Stimulated activated CD4-positive, alpha-beta T cell treated with anti-CD3 and anti-CD28 coated beads, Interleukin-1b, Interleukin-23, amount 100 ng/mL, for 24 hours (primary cell): ENCODE measurements at places on chromosomes 6 and 20.
A peak's percentile ranks its signal among the peaks of the same experiment; 100 is the strongest.

DNA sequence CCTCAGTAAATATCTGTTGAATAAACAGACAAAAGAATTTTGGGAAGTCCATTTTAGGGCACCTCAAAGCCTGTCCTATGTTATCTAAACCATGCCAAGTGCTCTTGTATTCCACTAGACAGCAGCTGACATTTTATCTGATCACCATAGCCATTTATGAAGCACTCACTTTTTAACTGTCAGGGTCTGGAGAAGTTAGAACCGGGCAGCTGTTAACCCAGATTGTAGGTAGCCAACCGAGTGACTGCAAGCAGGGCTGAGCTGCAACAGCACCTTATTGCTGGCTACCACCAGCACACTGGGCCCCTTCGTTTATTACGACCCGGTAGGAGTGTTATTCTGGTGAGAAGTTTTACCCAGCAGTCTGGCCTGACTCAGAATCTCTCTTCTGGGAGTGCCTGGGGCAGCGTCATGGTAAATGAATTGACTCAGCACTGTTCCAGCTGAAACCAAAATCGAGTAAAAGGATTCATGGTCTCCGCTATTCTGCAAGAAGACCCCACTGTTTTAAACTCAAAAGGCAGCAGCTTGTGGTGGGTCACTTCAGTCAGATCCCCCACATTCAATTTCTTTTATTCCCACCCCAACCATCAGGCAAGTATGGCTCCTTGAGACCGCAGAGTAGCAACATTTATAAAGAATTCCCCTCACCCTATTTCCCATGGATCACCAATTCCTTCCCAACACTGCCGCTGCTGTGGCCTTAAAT lies 1.7 kb downstream of the UBE2V1 start:
- no peak for DNase-seq

DNA sequence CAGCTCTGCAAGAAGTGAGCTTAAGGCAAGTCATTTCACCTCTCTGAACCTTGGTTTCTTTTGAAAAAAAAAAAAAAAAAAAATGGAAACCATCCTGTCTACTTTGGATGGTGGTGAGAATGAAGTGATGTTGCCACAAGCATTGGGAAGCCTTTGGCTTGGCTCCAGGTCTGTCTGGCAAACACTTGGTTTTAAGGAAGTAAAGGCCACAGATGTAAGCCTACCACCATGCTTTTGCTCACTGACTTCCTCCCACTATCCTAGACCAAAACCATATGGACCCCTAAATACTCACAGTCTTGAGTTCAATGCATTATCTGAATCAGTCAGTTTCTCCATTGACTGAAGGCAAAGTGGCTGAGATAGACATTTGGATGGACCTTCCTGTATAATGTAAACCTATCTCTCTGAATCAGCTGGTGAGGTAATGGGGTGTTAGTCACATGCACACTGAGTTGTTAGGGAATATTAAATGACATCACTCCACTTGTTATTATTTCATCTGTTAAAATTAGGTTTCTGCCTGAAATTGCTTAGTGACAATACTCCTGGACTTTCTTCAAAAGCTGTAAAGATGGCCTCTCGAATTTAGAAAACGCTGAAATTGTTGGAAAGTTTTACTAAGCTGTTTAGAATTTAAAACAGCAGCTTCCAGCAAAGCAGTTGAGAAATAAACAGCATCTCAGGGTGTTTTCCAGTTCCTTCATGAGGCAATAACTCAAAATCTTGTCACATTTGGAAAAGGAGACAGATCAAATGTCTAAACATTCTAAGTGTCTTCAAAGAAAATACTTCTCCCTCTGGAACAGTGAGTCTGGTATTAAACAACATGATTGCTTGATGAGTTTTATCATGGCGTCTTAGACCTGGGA lies 833.5 kb downstream of the DHX35 start:
- no peak for DNase-seq

GRCh38 chr20:62908971-62909791 lies 17.1 kb downstream of the DIDO1 start:
- no peak for DNase-seq

- DNase-seq: no peak
Measured at GRCh38 chr6:89073840-89074239, 6.7 kb upstream of the PNRC1 start.

GRCh38 chr6:145112711-145113148 lies 622.6 kb downstream of the EPM2A start:
- no peak for DNase-seq

- no peak for DNase-seq
Measured at GRCh38 chr20:58702161-58702510, 9.5 kb downstream of the NPEPL1 start.

DNA sequence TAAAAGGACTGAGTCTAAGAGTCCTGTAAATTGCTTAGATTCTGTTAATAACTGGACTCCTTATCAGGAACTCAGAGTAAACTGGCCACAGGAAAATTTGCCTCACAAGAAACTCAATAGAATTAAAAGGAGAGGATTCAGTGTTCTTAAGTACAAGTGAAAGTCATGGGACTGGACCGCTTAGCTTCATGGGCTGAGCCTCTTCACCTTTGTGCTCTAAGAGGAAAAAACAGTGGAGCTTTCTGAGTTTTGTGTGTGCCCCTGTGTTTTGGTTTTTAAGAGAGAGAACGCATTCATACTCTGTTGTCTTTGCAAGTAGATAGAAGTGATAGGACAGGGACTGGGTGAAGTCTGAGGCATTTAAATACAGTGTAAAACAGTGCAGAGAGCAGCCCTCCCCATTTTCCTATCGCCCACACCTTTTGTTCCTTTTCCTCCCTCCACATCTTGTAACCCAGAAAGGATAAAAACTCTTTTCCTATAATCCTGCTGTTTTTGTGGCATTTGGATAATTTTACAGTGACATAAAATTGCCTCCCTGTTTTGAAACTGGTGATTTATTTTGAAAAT lies 49.6 kb downstream of the FOXO3 start:
- no peak for DNase-seq

GRCh38 chr6:40377173-40377806 lies 209.9 kb downstream of the LRFN2 start:
- no peak for DNase-seq

DNA sequence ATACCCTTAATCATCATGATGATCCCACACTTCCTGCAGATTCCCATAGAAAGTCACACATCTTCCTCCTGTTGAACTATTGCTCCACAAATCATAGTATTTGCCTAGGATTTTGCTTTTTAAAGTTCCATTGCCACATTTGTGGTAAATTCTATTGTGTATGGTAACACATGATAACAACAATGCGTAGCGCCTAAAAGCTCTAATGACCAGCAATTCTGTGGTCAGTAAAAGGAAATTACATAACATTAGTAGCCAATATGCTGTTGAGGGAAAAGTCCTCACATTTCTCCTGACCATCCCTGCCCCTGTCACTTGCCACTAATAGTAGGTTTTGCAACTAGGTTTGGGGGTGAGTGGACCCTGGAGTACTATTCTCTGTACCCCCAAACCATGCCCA lies 31.8 kb upstream of the PDE7B start:
- DNase-seq: no peak

GRCh38 chr6:83193747-83194566 lies 800 bp downstream of the RWDD2A start:
- DNase-seq: peak; percentile 4

- no peak for DNase-seq
Measured at GRCh38 chr6:170199716-170200115, 91.2 kb downstream of the DLL1 start.

DNA sequence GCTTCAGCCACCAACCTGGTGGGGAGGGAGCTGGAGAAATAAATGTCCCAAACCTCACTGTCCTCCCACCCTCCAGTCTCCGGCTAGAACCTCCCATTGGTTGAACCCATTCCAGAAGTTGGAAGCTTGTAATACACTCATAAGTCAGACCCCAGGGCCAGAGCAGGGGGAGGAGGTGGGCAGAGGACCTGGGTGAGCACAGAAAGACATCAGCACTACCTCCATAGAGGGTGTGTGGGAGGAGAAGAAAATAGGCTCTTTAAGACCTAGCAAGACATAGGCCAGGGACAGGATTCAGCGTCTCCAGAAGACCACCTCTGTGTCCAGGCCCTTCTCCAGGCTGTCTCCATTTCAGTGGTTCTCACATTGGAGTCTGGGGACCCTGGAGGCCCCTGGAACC lies 73.3 kb upstream of the TOP1 start:
- no peak for DNase-seq

DNA sequence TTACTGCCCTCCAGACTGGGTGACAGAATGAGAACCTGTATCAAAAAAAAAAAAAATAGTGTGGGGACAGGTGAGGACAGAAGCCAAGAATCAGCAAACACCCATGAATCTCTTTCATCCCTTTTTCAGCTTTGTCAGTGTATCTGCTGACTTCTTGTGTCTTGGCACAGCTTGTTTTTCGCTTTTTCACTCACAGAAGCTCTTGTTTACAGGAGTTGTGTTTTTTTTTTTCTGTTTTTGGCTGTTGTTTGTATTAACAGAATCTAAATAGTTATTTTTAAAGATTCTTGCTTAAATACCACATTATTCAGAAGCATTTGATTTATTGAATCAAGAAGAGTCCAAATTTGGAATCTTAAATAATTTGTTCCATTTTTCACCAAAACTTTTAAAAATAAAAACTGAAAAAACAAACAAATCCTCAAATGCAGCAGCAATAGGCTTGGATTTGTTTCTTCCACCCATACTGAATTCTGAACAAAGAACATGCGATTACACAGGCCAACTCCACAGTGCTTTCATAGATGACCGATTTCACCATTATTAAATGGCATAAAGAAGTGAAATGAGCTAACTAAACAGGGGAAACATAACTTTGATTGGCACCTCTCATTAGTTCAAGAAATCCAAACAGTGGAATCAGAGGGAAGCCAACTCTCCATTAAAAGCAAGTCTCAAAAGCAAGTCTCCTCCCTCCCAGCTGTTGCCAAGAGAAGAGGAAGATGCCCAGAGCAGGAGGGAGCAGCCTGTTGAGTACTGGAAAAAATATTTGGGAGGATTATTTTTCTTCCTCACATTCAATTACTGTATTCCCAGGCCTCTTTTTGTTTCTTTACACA lies 27.2 kb upstream of the GPR63 start:
- no peak for DNase-seq

GRCh38 chr20:23217023-23217422 lies 130.9 kb upstream of the CD93 start:
- DNase-seq: no peak

GRCh38 chr20:13101706-13102105 lies 92.9 kb downstream of the SPTLC3 start:
- no peak for DNase-seq

DNA sequence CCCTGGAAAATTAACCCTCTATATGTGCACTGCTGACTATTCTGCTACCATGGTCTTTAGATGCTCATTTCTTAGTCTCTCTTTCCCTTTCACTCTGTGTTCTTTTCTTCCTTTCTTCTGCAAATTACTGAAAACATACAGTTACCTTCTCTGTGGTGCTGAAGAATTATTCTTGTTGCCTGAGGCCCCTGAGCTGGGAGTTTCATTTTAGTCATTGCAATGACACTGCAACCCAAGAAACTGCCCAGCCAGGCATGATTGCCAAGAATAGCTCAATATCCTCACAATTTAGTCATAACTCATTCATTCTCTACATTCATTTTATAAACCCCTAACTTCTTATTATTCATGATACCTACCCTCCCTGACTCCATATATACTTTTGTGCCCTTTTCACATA lies 245.8 kb upstream of the RAB32 start:
- DNase-seq: no peak

- no peak for DNase-seq
Measured at GRCh38 chr20:55586610-55587009, 418.7 kb downstream of the CBLN4 start.

DNA sequence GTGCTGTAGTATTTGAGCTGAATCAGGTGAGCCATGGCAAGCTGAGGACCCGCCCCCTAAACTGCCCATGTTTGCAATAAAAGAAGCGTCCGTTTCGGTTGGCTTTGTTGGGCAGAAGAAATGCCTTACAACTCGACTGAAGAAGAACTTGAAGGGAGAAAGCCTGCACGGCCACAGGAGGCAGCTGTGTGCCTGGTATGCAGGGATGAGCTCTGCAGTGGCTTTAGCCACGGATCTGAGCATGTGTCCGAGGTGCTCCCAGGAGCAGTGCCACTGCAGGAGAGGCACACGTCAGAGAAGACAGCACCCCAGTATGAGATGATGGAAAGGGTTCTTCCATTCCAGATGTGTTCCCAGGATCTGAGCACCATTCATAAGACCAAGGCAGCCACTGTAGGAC lies 23.5 kb downstream of the KIZ start:
- DNase-seq: no peak

DNA sequence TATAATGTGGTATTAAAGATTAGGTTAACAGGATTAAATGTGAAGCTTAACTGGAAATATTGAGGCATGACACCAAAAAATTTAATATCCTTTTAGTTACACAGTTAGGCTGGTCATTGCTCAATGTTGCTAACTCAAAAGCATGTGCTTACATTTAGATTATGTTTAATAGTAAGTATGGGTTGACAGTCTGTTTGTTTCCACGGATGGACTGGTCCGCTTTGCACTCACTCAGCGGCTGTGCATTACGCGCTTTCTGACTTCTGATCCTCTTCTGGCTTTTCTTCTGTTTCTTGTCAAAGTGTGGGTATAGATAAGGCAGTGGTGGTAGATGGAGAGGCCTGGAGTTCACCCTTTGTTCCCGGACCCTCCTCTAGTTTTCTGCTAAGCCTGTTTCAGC lies 174.9 kb downstream of the RIMS1 start:
- no peak for DNase-seq

DNA sequence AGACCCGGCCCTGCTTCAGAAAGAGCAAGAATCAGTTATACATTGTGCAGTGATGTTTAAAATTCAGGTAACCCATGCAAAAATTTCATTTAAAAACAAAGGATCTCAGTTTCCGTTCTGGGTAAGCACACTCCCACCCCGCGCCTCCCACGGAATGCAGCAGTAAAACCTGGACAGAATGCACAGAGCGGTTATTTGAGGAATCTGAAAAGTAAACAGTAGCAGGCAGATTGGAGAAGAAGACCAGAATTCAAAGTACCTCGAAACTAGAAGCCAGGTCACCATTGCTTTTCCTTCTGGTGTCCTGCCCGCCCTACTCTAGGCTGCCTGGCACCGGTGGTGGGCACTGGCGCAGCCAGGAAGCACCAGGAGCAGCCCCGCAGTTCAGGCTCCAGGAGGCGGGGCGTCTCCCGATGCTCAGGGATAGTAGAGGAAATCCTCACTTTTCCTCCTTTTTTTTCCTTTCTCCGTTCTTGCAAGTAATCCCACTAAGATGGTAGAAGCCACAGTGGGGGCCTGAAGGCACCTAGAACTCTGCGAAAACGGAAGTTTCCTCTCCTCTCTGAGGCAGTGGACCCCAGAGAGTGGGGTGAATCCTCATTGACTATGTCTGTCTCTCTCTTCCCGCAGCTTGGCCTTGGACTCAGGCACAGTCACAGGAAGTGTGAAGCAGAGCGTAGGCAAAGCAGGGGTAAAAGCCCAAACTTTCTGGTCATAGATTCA lies 28.3 kb downstream of the METTL24 start:
- DNase-seq: no peak
